Activated CD4-positive, alpha-beta T cell treated with anti-CD3 and anti-CD28 coated beads, Interleukin-2, amount 50 U/mL, for 48 hours (primary cell): ENCODE measurements at places on chromosomes 7 and 10.
A peak's percentile ranks its signal among the peaks of the same experiment; 100 is the strongest.

DNA sequence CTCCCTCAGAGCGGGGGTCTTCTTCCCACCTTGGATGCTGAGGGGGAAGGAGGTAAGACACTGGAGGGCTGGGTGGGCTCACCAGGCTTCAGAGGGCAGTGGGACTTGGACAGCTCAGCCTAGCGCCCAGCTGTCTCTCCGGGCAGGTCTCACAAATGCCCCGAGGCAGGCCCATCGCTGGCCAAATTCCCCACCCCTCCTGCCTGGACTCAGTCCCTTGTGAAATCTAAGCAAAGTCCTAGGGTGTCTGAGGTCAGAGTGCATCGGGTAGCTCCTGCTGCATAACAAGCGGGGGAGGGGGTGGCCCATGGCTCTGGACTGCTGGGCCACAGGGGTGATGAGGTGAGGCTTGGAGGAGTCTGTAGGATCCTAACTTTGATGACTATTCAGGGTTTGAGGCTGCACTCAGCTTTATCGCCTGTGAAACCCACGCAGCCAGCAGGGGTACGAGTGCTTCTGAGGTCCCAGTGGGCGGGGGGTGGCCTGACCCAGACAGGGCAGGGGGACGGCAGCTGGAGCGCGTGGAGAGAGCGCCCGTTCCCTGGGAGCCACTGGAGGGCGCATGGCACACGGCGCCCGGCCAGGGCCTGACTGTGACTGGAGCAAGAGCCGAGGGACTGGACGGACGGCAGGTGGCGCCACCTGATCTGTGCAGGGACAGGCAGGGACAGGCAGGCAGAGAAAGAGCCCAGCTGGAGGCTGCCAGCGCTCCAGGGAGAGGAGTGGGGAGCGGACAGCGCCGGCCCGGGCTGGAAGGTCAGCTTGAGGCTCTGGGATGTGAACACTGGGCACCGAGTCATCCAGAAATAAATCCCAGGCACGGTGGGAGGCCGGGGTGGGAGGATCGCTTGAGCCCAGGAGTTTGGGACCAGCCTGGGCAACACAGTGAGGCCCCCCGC lies 10.0 kb downstream of the CYP2W1 start:
- peak; percentile 97 for DNase-seq

DNA sequence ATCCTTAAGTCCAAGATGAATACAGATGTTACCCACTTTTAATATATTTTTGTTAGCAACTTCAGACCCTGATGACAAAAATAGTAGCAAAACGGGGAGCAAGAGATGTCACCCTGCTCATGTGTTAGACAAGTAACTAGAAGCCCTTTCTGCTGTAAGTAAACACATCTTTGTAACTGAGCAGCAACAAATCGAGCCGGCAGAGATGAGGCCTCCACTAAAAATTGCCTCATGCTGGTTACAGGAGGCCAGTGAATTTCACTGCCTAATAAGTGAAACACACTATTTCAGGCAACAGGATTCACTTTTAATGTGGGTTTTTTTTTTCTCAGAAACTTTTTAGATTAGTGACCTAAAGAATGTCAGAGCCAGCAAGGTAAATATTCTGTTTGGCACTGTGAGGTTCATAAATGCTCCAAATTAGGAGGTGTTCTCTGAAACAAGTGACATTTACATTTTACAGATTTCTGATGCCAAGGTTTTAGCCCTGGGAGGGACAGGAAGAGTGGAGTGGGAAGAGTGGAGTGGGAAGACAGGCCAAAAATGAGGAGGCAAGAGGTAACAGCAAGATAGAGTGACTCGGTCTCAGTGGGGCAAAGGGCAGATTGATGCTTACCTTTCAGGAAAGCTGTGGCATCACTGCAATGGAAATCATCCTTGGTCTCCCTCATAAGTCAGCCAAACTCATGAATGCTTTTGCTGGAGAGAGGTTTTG lies 53.6 kb upstream of the LRRC17 start:
- DNase-seq: no peak

DNA sequence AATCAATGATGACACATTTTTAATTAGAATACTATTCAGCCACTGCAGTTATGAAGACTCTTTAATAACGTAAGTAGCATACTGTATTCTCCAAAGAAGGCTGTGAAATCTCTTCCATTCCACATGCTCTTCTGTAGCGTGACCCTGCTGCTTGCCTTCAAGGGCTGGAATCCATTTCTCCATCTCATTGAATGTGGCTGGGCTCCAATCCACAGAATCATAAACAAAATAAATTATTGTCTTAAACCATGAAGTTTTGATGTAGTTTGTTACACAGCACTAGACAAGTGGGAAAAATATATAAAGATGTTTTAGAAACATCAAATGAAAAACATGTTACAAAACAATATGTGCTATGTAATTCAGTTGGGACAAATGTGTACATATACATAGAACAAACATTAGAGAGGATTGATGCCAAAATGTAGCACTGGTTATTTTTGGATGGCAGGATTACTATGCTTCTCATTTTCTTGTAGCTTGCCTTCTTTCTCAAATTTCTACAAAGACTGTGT lies 410.8 kb upstream of the PODXL start:
- no peak for DNase-seq

DNA sequence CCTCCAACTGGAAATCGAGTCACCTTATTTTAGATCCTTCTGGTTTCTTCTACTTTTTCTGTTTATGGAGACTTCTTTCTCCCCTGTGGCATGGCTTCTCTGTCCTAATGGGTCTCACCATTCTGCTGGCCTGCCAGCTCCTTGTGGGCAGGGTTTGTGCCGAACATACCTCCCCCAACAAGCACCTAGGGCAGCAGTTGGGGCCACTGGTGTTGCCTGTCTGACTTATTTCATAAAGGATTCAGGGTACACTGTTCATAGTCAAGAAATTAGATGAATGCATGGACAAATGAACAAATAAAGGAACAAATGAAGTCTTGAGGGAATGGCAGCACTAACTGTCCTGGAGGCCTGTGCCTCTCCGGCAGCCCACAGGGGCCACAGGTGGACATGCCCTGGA lies 55.6 kb upstream of the DOCK1 start:
- no peak for DNase-seq

DNA sequence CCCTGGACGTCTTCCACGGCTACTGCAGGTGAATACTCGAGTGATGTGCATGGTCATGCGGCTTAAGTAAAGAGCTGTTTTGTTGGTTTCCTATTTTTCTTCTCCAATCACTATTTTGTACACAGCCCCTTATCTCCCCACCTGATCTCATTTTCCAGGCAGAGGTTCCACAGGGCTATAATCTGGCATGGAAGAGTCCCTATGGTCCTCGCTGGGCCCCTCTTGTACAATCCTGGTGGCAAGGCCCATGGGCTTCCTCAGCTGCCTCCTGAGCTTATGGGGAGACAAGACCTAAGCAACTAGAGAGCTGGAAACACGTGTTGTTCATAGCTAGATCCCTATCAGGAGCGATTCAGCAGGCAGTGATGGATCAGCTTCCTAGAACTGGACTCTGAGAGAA lies 181.3 kb upstream of the ADO start:
- no peak for DNase-seq

DNA sequence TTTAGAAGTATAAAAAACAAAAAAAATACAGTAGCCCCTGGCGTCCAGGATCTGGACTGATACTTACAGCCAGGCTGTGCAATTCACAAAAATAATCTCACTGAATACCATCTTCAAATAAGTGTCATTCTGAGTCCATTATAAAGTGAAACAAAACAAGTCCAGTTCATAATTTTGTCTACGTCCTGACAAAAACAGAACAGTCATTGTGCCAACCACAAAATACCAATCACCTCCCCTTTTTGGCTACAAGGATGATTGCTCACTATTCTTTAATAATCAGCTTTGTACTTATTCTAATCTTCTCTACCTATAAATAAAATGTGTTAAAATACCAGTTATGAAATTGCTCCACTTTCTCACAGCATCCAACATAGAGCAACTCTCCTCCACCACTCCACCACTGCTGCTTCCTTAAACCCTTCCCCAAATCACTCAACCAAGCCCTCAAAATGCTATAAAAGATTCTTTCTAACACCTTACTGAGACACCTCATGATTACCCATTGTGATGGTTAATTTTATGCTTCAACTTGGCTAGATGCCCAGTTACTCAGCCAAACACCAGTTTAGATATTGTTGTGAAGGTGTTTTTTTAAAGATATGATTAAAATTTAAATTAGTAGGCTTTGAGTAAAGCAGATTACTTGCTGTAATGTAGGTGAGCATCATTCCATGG lies 479.8 kb upstream of the SEMA3A start:
- DNase-seq: no peak

- no peak for DNase-seq
Measured at GRCh38 chr7:9600974-9601373, 1167.6 kb downstream of the NXPH1 start.

DNA sequence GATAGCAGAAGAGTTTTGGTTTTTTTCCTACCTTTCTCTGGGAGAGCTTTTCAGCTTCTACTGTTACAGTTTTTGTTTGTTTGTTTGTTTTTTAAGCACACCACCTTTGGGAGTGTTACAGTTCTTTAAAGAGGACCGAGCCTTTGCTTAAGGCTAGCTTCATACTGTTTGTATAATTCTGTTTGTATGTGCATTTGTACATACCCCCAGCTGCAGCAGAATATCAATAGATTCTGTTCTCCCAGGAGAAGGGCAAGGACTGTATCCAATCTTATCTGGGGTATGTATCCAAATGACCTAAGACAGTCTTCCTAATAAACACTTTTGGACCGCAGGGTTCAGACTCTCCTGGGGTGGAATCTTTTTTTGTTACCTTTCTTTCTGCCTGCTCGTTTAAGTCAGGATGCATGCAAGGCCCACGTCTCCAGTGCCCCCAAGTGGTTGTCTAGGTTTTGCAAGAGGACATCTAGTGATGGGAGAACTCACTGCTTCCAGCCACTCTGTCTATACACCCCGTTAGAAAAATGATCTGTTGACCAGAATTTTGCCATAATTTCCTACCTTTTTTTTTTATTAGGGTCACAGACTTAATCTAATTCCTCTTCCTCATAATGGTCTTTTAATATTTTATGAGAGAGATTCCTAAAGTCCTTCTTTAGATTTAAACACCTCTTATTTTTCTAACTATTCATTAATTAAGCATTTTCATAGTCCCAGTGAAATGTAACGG lies 23.9 kb downstream of the NRF1 start:
- DNase-seq: peak; percentile 75

DNA sequence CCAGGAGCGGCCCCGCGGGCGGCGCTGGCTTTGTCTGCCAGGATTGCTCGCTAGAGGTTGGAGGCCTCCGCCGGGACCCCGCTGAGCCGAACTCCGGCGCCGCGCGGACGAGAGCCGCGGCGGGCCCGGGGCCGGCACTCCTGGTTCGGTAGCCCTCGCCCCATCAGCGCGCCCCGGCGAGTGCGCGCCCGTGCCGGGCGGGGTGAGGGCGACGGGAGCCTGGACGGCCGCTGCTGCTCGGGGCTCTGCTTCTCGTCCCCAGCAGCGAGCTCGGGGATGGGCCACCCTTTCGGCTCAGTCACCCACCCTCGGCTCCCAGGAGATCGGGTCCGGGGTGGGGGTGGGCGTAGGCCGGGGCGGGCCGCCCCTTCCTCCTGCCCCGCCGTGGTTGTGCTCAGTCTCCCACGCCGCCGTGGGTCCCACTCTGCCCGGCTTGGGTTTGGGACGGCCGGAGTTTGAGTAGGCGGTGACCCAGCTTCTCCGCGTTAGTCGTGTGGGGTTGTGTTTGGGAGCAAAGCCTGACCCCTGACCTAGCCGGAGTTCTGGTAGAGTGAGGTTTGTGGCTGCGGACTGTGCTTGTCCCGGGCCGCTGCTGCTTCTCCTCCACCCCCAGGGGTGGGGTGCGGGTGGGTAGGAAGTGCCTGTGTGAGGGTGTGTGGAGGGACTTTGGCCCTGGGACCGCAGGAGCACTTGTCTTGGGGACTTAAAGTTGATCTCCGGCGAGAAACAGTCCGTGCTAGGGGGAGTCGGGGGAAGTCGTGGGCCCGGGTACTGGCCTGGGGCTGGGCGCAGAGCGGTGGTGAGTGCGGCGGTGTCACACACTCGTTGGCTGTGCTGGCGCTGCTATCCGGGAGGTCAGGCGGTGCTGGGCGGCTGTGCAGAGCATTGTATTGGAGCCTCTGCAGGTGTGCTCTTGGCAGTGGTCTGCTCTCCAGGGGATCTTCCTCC lies 677 bp downstream of the TSPAN14 start:
- DNase-seq: no peak

DNA sequence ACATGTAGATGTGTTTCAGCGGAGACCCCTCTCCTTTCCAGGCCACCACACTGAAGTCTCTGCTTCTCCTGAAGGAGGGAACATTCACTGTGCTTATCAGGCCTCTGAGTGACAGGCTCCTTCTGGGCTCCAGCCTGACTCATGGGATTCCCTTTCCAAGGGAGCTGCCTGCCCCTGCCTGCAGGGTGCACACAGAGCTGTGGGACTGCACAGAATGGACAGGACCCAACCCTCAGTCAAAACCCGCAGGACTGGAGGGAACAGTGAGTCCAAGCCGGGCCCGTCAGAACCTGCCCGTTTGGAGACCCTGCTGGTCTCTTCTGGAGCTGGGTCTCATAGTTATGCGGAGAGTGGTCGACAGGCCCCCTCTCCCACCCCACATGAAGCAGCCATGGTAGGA lies 32.6 kb downstream of the PLAC9 start:
- no peak for DNase-seq

- DNase-seq: no peak
Measured at GRCh38 chr7:55563596-55564325, 8.5 kb downstream of the VOPP1 start.

DNA sequence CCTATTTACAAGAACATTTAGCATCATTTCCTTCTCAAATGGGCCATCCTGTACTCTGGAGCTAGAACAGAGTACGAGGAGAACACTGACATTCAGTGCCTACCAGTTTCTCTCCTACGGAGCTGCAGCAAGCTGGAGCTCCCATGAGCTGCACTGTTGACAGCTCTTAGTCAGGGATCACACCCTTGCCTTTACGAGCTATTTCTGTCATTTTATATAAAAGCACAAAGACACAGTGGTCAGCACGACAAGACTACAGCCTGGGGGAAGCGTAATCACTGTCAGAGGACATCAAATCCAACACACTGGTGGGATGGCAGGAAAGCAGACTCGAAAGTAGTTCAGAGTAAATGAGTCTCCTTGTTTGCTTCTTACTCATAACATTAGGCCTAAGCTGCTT lies 2.7 kb downstream of the CDCA7L start:
- DNase-seq: no peak

DNA sequence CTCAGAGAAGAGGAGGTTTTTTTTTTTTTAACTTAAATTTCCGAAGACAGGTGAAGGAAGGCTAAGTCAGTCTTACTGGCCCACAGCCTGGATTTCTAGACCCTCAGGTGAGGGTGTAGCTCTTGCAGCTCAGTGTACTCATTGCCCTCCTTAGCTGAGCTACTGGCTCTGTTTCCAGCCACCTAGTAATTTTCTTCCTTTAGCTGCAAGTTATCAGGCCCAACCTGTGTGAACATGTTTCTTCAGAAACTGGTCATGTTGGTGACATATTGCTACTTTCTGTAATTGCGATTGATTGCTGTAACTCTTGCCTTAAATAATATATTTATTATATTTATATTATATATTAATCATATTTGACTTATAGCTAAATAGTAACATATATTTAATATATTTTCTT lies 10.0 kb upstream of the TMEM229A start:
- DNase-seq: no peak

GRCh38 chr7:16399265-16399831 lies 22.0 kb downstream of the CRPPA start:
- no peak for DNase-seq
